ENCODE measurements at places on chromosomes 4 and X. TPM values are rescaled to one million over a fixed set of nuclear protein-coding genes. Genes with fewer than 3 reads are reported as not detected.

H2AZ1 gene
- 1,004 TPM for total RNA-seq

- peak; percentile 93 for DNase-seq
Observed at GRCh38 chrX:107205770-107206696, at the start of the genes DNAAF6 and NUP62CL. TSS of gene DNAAF6 (plus strand) at chrX:107206611. CDS start at chrX:107212876, 6,265 bp downstream. TSS of gene NUP62CL (minus strand) at chrX:107206433. CDS start at chrX:107175146, 31,287 bp downstream.

PDE5A gene
- 32.4 TPM for total RNA-seq

GRCh38 chr4:119152741-119153140 is 17.1 kb downstream of the MYOZ2 start:
- no peak for DNase-seq

TGIF2LX gene
- total RNA-seq: not detected

- DNase-seq: no peak
Observed at GRCh38 chrX:21960569-21961541, 20.3 kb downstream of the SMS start.

- DNase-seq: no peak
Observed at GRCh38 chrX:70139736-70140135, 6.5 kb downstream of the IGBP1 start.

DNA sequence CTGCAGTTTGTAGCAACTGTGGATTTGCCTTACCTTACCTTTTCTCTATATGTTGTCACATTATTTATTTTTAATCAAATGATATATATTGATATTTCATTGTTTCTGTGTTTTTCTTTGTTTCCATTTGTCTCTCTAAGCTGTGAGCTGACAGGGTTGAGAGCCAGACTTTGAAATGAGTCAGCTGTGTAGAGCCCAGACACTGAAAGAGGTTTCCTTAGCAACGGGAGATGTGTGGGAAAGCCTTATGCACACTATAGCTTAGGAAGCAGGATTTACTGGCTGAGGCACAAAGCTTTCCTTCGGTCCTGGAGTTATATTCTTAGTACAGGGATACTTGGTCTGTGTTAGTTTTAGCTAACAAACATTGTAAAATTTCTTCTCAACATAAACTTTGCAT is 192.2 kb downstream of the FGF13 start:
- peak; percentile 76 for DNase-seq

PARM1 gene
- total RNA-seq: 1.6 TPM

Data from neural progenitor cell (in vitro differentiated cells).